Fibroblast of lung (primary cell): ENCODE measurements at places on chromosomes 2 and 18. TPM values are rescaled to one million over a fixed set of nuclear protein-coding genes. Genes with fewer than 3 reads are reported as not detected.

DNA sequence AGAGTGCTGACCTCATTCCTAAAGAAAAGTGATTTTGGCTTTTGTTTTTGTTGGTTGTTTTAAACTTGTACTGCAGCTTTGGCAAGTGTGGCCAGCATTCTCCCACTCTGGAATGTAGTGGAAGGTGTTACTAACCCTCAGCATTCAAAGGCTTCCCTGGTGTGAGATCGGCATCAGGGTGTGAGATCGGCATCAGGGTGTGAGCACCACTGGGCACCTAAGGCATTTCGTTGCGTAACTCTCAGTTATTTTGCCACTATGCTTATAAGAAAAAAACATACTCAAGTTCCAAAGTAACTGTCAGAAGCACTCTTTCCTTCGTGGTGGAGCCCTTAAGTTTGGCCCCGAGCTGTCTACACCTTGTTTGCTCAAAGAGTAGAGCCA lies 1.7 kb downstream of the CYBRD1 start:
- no peaks in the 10 kb centered on the region for H3K36me3 ChIP-seq
- DNase-seq, result peak; percentile 35
- peak overlapping the region; percentile 85 for H3K4me3 ChIP-seq
- peaks cover 5% of the 10 kb centered on the region for H3K4me1 ChIP-seq
- no peaks in the 10 kb centered on the region for H3K27me3 ChIP-seq

DNA sequence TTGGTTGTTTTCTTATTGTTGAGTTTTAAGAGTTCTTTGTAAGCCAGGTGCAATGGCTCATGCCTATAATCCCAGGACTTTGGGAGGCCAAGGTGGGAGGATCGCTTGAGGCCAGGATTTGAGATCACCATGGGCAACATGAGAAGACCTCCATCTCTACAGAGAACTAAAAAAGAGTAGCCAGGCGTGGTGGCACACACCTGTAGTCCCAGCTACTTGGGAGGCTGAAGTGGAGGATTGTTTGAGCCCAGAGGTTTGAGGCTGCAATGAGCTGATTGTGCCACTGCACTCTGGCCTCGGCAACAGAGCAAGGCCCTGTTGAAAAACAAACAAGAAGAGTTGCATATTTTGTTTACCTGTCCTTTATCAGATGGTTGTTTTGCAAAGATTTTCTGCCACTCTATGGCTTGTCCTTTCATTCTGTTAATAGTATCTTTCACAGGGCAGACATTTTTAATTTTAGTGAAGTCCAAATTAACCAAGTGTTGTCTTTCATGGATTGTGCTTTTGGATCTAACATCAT lies 46.2 kb downstream of the UGGT1 start:
- no peaks in the 10 kb centered on the region for H3K4me1 ChIP-seq
- H3K27me3 ChIP-seq, result no peaks in the 10 kb centered on the region
- H3K27ac ChIP-seq, result no peak overlapping the region

GRCh38 chr18:41378598-41378997 lies 576.4 kb upstream of the PIK3C3 start:
- no peak overlapping the region for H3K4me3 ChIP-seq
- peak; percentile 87 for DNase-seq
- no peaks in the 10 kb centered on the region for H3K36me3 ChIP-seq
- no peaks in the 10 kb centered on the region for H3K4me1 ChIP-seq
- H3K27ac ChIP-seq, result no peak overlapping the region
- no peaks in the 10 kb centered on the region for H3K27me3 ChIP-seq

DNA sequence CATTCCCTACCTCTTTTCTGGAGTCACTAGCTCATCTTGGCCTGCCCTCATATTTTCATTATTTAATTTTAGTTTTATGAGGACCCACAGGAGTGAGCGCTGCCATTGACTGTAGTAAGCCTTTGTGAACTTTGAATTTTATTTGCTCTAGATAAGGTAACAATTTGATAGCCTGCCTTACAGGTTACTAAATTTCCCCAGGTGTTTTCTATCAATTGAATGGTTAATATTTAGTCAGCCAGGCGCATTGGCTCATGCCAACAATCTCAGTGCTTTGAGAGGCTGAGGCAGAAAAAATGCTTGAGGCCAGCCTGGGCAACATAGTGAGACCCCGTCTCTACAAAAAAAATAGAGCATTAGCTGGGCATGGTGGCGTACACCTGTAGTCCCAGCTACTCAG lies 50.2 kb downstream of the DAW1 start:
- no peak for DNase-seq
- no peaks in the 10 kb centered on the region for H3K27me3 ChIP-seq
- no peak overlapping the region for H3K4me3 ChIP-seq
- no peaks in the 10 kb centered on the region for H3K36me3 ChIP-seq
- H3K4me1 ChIP-seq, result no peaks in the 10 kb centered on the region
- no peak overlapping the region for H3K27ac ChIP-seq

DNA sequence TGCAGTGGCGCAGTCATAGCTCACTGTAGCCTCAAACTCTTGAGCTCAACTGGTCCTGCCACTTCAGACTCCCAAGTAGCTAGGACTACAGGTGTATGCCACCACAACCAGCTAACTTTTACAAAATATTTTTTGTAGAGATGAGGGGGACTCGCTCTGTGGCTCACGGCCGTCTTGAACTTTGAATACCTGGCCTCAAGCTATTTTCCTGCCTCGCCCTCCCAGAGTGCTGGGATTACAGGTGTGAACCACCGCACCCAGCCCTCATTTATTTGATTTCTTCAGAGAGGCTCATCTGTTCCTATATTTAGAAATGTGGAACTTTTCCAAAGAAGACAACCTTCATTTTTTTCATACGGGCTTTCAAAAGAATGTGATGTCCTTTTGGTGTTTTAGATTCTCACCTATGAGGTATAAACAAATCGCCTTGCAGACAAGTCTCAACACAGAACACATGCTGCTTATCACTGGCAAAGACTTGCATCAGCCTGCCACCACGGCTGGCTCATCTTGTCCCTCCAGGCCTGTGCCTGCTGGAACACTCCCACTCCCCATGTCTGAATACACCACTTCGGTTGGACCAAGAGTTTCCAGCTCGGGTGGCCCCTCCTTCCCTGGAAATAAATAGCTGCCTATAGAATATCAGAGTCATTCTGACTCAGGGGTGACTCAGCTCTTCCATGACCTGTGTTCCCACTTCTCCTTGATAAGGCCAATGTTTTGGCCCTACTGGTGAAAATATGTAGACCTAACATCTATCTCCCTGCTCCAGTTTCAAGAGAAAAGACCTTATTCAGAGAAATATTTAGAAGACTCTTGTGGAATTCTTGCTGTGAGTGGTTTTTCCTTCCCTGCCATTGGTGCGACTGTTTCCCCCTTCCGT lies 202.6 kb downstream of the TGIF1 start:
- H3K4me1 ChIP-seq, result peaks cover 19% of the 10 kb centered on the region
- peak; percentile 99 for DNase-seq
- H3K27me3 ChIP-seq, result no peaks in the 10 kb centered on the region
- peak overlapping the region; percentile 85 for H3K27ac ChIP-seq

DNA sequence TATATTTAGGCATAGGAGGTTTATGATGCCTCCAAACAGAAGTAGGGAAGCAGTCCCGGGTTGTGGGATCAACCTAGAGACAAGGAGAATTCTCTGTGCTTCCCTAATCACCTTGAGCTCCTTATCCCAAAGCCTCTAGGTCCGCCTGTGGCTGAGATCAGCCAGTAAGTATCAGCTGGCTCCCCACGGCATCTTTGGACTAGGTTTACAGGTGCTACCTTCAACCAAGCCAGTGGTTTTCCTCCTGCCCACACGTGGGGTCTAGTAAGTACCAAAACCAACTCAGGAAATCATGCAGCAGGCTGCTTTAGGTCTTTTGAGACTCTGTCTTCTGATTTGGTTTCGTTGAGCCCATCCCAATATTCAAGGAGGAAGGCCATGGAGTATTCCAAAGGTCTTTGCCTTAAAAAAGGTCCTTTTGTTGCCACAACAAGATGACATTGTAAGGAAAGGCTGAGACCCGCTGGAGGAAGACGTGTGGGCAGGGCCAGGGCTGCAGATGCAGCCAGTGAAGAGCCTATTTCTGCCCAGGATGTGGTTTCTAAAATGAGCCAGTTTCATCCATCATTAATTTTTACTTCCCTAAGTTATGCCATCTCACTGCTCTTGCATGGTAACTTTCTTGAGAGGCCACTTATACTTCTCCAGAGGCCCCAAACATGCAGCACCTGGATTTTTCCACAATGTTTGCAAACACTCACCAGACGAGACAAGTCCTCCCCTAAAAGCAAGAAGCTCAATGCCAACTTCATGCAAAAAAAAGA lies 248.7 kb downstream of the RNF152 start:
- no peaks in the 10 kb centered on the region for H3K27me3 ChIP-seq
- H3K36me3 ChIP-seq, result no peaks in the 10 kb centered on the region
- DNase-seq, result no peak
- no peak overlapping the region for H3K27ac ChIP-seq

GRCh38 chr2:31328026-31328425 lies 86.5 kb downstream of the XDH start:
- no peaks in the 10 kb centered on the region for H3K27me3 ChIP-seq
- no peak for DNase-seq
- no peaks in the 10 kb centered on the region for H3K36me3 ChIP-seq
- H3K4me3 ChIP-seq, result no peak overlapping the region
- no peak overlapping the region for H3K27ac ChIP-seq

DNA sequence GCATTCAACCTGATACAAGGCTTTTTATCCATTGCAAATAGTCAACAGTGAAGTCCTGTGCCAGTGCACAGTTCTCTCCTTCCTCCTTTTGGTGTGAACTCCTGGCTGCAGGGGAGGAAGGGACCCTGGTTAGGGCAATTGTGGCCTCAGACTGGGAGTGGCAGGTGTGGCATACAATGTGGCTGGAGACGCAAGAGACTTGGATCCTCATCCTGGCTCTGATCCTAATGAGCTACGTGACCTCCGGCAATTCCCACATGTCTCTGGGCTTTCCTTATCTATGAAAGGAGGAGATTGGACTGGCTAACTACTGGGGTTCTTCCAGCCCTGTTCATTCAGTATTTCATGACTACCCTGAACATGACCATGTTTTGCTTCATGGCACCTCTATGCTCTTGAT lies 10.5 kb upstream of the IL1A start:
- no peak overlapping the region for H3K27ac ChIP-seq
- H3K4me3 ChIP-seq, result no peak overlapping the region
- no peaks in the 10 kb centered on the region for H3K36me3 ChIP-seq
- peaks cover 4% of the 10 kb centered on the region for H3K4me1 ChIP-seq
- no peak for DNase-seq

DNA sequence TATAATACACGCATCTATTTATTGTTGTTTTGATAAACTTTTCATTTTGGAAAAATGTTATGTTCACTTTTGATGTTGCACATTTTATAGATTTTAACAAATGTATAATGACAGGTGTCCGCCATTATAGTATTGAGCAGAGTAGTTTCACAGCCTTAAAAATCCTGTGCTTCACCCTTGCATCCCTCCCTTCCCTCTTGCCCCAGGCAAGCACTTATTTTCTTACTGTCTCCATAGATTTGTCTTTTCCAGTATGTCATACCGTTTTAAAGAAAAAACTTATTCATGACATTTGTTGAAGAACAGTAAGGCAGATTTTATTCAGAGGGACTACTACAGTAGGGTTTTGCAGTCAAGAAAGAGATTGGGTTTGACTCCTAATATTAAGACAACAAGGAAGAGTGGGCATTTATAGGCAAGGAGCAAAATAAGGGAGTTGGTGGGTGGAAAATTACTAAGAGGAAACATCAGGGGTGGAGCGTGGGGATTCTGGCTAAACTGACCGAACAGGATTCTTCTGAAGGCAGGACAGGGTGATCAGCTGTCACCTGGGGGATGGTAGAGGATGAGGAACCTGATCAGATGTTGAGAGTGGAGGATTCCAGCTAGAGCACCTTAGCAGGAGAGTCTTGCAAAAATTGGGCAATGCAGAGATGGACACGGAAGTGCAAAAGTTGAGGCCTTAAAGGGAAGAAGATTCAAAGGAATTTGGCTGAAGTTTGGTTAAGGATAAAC lies 108.8 kb downstream of the NCK2 start:
- no peak overlapping the region for H3K27ac ChIP-seq
- DNase-seq, result no peak
- H3K4me1 ChIP-seq, result peaks cover 4% of the 10 kb centered on the region
- no peak overlapping the region for H3K4me3 ChIP-seq

DNA sequence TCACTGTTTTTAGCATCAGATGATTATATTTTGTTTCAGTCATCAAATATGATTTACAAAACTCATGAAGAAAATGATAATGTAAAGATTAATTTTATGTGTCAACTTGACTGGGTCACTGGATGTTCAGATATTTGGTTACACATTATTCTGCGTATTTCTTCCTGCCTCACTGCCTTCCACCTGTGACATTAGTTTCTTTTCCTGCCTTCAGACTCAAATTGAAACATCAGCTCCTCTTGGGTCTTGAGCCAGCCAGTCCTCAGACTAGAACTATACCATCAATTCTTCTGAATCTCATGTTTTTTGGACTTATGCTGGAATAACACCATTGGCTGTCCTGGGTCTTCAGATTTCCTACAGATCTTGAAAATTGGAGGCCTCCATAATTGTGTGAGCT lies 96.7 kb downstream of the ZNF385B start:
- no peaks in the 10 kb centered on the region for H3K36me3 ChIP-seq
- H3K4me1 ChIP-seq, result no peaks in the 10 kb centered on the region
- no peak overlapping the region for H3K4me3 ChIP-seq
- H3K27me3 ChIP-seq, result no peaks in the 10 kb centered on the region
- H3K27ac ChIP-seq, result no peak overlapping the region

DNA sequence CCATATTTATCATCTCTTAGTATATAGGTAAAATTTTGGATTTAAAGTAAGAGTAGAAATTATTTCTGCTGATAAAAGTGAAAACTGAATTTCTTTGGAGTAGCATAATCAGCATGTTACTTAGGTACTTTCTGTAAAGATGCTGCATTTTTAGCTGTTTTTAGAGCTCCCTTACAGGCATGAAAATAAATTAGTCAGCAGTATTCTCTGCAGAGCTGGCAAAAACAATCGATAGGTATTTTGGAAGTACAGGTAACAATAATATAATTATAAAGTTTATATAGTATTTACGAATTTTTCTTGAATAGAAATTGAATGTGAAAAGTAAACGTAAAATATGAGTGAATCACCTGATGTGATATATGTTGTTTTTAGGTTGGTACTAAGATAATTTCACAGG lies 83.3 kb downstream of the MIB1 start:
- H3K36me3 ChIP-seq, result no peaks in the 10 kb centered on the region
- H3K27ac ChIP-seq, result no peak overlapping the region
- DNase-seq, result no peak
- no peaks in the 10 kb centered on the region for H3K27me3 ChIP-seq
- no peaks in the 10 kb centered on the region for H3K4me1 ChIP-seq

Gene VIT
- 0.17 and 0.77 TPM in 2 replicates for total RNA-seq

DNA sequence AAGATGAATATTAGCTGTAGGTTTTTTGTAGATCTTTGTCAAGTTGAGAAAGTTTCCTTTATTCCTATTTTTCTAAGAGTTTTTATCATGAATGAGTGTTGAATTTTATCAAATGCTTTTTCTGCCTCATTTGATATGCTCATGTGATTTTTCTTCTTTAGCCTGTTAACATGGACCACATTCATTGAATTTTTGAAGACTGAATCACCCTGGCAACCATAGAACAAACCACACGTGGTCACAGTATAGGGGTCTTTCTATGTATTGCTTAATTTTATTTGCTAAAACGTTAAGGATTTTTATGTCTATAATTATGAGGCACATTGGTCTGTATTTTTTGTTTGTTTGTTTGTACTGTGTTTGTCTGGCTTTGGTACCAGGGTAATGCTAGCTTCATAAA lies 201.7 kb upstream of the CWC22 start:
- no peaks in the 10 kb centered on the region for H3K27me3 ChIP-seq
- DNase-seq, result peak; percentile 59
- H3K36me3 ChIP-seq, result no peaks in the 10 kb centered on the region
- H3K4me1 ChIP-seq, result no peaks in the 10 kb centered on the region
- no peak overlapping the region for H3K27ac ChIP-seq
- no peak overlapping the region for H3K4me3 ChIP-seq
